ENCODE measurements at places on chromosomes 4 and X. TPM values are rescaled to one million over a fixed set of nuclear protein-coding genes. Genes with fewer than 3 reads are reported as not detected.

FAM3A gene
- 51.6 TPM for polyA plus RNA-seq

RAB9A gene
- polyA plus RNA-seq: 23.8 TPM

UCP1 gene
- not detected for polyA plus RNA-seq

ADH1C gene
- polyA plus RNA-seq: 2.3 TPM

UNC5C gene
- polyA plus RNA-seq: 0.04 TPM

FAM184B gene
- polyA plus RNA-seq: 0.07 TPM

MID2 gene
- polyA plus RNA-seq: 7.9 TPM

PNMA6F gene
- not detected for polyA plus RNA-seq

SSX4B gene
- polyA plus RNA-seq: not detected

TSPAN6 gene
- 55.4 TPM for polyA plus RNA-seq

GCNA gene
- polyA plus RNA-seq: 0.84 TPM

DNAAF6 gene
- not detected for polyA plus RNA-seq

MCTS1 gene
- 32.5 TPM for polyA plus RNA-seq
